Adrenal gland (tissue), 19 donors: ENCODE measurements at places on chromosomes 5 and 9. TPM values are rescaled to one million over a fixed set of nuclear protein-coding genes. Genes with fewer than 3 reads are reported as not detected.

DNA sequence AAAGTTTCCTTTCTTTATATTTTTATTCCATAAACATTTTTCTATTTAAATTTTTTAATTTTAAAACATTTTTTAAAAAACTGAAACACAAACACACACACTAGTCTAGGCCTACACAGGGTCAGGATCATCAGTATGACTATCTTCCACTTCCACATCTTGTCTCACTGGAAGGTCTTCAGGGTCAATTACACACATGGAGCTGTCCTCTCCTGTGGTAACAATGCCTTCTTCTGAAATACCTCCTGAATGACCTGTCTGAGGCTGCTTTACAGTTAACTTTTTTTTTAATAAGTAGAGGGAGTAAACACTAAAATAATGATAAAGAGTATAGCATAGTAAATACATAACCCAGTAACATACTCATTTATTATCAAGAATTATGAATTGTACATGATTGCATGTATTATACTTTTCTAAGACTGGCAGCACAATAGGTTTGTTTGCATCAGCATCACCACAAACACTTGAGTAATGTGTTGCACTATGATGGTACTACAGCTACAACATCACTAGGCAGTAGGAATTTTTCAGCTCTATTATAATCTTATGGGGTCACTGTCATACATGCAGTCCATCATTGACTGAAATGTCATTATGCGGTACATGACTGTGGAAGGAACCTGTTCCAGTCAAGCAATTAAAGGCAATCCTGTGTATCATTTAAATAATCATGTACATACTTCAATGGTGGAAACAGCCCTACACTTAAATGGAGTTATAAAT, 17.4 kb upstream of the CEP120 start:
- H3K27me3 ChIP-seq = no peaks in the 10 kb centered on the region
- no peaks in the 10 kb centered on the region for H3K36me3 ChIP-seq
- no peaks in the 10 kb centered on the region for H3K4me1 ChIP-seq
- no peak for DNase-seq
- H3K4me3 ChIP-seq = no peak overlapping the region
- H3K27ac ChIP-seq = no peak overlapping the region

Gene SELENOP
- 825 TPM for total RNA-seq

- no peak overlapping the region for H3K4me3 ChIP-seq
- peaks cover 29% of the 10 kb centered on the region for H3K27me3 ChIP-seq
- no peaks in the 10 kb centered on the region for H3K36me3 ChIP-seq
- H3K27ac ChIP-seq = no peak overlapping the region
Measured at GRCh38 chr5:174794931-174795672, 70.7 kb downstream of the MSX2 start.

Gene ALDH1A1
- 173 TPM for total RNA-seq

DNA sequence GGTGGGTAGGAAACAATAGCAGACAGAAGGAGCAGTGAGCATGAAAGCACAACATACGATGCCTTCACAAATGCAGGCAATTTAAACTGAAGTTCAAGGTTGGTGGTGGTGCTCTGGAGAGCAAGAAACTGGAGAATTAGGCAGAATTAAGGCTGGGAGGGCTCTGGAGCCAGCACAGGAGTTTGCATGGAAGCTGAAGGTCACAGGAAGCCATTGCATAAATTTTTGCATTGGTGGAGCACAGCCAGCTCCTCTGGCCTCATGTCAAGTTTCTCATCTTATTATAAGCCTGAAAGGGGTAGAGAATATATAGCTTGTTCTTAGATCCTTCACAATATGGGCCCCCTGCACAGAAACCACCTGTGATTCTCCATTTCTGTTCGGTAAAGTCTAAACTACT, 207.4 kb downstream of the PAPPA start:
- H3K4me3 ChIP-seq = no peak overlapping the region
- no peak overlapping the region for H3K27ac ChIP-seq
- no peaks in the 10 kb centered on the region for H3K27me3 ChIP-seq
- no peaks in the 10 kb centered on the region for H3K4me1 ChIP-seq
- no peak for DNase-seq

DNA sequence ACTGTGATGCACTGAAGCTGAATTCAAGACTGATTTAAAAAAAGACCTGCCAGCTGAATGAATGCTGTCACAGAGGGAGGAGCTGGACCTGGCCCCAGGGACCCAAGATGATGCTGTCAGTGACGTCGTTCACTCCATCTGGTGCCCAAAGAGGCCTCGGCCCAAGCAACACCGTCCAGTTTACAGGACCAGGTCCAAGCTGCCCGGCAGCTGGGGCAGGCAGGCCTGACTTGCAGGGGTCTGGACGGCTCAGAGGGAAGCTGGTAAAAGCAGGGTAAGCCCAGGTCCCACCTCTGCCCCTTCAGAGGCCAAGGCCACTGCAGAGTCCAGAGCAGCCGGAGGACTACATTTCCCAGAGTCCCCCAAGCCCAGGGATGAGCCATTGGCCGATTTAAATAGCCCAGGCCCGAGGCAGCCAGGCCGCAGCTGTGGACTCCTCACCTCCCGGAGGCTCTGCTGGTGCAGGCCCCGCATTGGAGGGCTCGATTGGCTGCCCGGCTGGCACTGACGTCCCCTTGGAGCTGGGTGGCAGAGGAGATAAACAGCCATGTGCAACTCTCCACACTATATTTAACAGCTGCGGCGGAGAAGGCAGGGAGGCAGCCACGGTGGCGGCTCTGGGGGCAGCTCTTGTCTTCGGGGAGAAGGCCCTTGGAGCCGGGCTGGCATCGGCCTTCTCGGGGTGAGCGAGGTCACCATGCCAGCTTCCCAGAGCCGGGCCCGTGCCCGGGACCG, at the start of gene PLPP7:
PLPP7 (plus strand) TSS at position 423 of the 735 bp plus-strand sequence; CDS start at position 698, 275 bp downstream.
- H3K27ac ChIP-seq = peak within 1 kb of the TSS; percentile 60
- peak within 1 kb of the TSS; percentile 61 for H3K4me3 ChIP-seq
- H3K36me3 ChIP-seq = no peaks in the 10 kb centered on the region
- DNase-seq = peak; percentile 76
- H3K27me3 ChIP-seq = no peaks in the 10 kb centered on the region

Gene WNT8A
- not detected for total RNA-seq

Gene BHMT
- 0.71 TPM for total RNA-seq

Gene TEX10
- total RNA-seq = 8.4 TPM

- DNase-seq = peak; percentile 7
- no peaks in the 10 kb centered on the region for H3K4me1 ChIP-seq
- no peaks in the 10 kb centered on the region for H3K36me3 ChIP-seq
- H3K27me3 ChIP-seq = no peaks in the 10 kb centered on the region
- H3K27ac ChIP-seq = no peak overlapping the region
Measured at GRCh38 chr5:91955610-91956009, 572.5 kb upstream of the ARRDC3 start.

DNA sequence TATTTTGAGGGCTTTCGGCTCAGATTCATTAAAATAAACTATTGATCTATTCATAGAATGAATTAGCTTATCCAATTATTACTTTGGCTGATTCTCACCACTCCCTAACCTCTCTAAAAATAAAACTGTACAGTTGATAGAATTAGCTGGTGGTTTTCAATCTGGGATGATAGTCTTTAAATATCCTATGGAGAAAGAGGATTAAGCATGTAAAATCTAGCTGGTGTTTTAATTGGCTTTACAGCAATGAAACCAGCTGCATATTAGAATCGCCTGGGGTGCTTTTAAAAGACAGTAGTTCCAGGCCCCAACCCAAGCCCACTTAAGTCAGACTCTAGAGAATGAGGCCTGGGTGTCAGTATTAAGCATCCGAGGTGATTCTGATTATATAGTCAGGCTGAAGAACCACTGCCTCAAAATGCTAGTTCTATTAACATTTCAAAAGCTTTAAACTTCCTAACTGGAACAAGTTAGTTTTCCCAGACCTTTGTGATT, 95.1 kb downstream of the MAP1B start:
- no peaks in the 10 kb centered on the region for H3K27me3 ChIP-seq
- no peak overlapping the region for H3K27ac ChIP-seq
- H3K4me1 ChIP-seq = no peaks in the 10 kb centered on the region

- no peak for DNase-seq
- H3K4me1 ChIP-seq = no peaks in the 10 kb centered on the region
- H3K27ac ChIP-seq = no peak overlapping the region
- H3K4me3 ChIP-seq = no peak overlapping the region
- no peaks in the 10 kb centered on the region for H3K36me3 ChIP-seq
- peaks cover 4% of the 10 kb centered on the region for H3K27me3 ChIP-seq
Measured at GRCh38 chr5:146428658-146429057, 18.5 kb upstream of the TCERG1 start.

DNA sequence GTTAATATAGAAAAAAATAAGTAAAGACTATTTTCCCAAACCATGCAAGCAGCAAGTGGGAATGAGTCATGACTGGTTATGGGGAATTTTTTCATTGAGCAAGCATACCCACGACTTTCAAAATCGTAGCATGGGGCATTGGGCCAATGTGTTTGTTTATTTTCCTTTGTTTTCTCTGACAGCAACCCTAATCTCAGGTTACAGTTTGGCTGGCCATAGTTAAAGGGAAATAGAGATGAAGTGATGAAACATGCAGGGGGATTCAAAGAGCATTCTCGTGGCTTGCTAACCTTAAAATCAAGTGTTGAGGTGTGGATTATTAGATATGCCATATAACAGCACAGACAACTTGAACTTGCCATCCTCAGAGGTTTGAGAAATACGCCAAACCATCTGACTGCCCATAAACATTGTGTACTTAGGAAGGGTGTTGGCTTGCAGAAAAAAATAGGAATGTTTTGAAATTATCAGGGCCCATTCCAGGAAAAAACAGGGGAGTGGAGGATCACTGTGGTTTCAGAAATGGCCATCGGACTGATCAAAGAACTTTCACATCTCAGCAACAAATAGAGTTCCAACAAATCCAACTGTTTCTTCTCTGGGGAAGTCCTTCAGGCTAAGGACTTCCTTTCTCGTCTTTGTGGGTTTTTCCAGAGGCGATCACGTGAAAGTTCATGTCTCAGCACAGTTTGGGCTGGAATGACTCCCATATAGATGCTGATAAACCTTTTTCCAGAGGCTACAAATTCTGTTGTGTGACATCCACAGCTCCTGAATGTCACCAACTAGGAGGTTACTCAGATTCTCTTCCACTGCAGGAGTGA, 259.1 kb downstream of the SYK start:
- no peak overlapping the region for H3K4me3 ChIP-seq
- no peak overlapping the region for H3K27ac ChIP-seq
- peak; percentile 80 for DNase-seq
- H3K4me1 ChIP-seq = peaks cover 19% of the 10 kb centered on the region
- no peaks in the 10 kb centered on the region for H3K36me3 ChIP-seq

Gene CYLC2
- not detected for total RNA-seq

DNA sequence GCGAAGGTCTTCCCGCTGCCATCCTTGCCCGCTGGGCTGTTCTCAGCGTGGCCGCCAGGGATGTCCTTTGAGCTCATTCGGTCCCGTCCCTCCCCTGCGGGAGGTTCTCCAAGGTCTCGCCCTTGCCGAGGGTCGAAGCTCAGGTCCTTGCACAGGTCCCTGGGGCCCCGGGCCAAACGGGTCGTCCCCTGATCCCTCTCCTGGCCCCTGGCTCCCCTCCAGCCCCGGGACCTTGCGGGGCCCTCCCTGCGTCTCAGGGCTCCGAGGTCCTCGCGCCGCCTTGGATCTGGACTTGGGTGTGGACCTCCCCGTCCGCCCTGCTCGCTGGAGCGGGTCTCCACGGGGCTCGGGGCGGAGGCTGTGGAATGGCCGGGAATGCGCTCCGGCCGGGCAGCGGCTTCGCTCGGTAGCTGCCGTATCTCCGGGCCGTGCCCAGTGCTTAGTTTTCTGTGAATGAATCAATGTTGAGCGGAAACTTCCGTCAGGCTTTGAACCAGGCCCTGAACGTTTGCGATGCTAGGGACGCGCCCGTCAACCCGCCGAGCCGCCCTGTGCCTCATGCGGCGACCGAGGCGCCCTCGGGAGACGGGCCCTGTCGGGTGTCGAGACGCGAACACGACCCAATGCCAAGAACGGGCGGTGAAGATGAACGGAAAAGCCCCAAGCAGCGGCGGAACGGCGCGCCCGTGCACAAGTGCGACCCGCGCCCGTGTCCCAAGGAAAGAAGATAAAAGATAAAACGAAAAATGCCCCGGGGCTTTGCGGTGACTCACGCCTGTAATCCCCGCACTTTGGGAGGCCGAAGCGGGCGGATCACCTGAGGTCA, 780 bp downstream of the RNU6ATAC start:
- H3K4me3 ChIP-seq = peak overlapping the region; percentile 33
- H3K36me3 ChIP-seq = no peaks in the 10 kb centered on the region
- peak; percentile 70 for DNase-seq
- no peaks in the 10 kb centered on the region for H3K4me1 ChIP-seq
- H3K27me3 ChIP-seq = no peaks in the 10 kb centered on the region
- no peak overlapping the region for H3K27ac ChIP-seq

DNA sequence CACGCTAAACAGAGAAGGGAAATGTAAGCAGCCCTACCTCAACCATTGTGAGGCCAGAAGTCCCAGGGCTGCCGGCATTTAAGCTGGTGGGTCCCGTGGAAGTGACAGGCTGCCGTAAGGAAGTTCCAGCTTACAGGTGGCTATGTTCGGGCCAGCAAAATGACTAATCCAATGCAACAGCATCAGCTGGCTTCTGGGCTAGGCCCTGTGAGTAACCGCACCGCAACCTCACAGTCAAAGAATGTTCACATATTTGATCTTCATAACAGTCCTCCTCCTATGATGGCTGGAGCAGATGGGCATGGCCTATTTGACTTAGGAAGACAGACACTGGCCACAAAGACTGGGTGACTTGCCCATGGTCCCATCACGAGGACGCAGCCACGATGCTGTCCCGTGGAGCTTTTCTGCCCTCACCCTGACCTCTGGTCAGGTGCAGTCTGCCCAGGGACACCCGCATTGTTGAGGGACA, 88.2 kb downstream of the LIFR start:
- no peak overlapping the region for H3K4me3 ChIP-seq
- no peak for DNase-seq
- peak overlapping the region; percentile 65 for H3K27ac ChIP-seq
- H3K4me1 ChIP-seq = peaks cover 38% of the 10 kb centered on the region
- H3K27me3 ChIP-seq = no peaks in the 10 kb centered on the region
- H3K36me3 ChIP-seq = no peaks in the 10 kb centered on the region

DNA sequence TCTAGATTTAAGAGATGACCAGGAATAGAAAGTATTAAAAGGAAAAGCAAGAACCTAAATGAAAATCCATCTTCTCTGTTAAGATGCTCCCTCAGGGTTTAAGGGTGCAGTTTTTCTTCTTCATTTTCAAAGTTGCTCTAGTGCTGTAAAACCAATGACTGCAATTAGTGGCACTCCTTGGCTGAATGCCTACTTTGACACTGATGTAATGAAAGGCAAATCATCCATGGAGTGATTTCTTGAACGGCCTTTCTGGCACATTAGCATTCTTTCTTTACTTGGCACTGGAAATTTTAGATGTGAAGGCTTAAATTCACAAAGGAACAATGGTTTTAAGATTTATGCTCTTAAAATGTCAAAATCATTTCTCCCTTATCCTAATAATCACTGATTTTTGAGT, 19.3 kb upstream of the ISCA1 start:
- no peak overlapping the region for H3K27ac ChIP-seq
- H3K27me3 ChIP-seq = no peaks in the 10 kb centered on the region

DNA sequence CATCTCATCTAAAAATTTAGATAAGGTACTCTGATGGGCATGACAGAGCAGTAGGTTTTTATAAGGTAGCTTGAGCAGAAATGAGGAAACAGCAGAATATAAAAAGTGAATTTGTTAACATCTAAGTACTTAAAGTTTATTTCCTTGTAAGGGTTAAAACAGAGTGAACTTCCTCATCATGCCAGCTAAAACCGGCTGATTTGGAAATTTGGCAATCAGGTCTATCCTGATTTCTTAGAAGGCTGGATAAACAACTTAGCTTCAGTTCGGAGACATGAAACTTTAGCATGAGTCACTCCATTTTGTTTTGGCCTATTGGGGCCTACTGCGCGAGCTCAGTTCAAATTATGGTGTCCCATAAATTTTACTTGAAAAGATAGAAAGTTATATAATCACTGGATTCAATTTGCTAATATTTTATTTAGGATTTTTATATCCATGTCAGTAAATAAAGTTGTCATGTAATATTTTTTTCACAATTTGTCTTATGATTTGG, 241.6 kb upstream of the RORB start:
- H3K36me3 ChIP-seq = no peaks in the 10 kb centered on the region
- H3K4me3 ChIP-seq = no peak overlapping the region
- H3K27ac ChIP-seq = no peak overlapping the region
- no peaks in the 10 kb centered on the region for H3K4me1 ChIP-seq
- H3K27me3 ChIP-seq = no peaks in the 10 kb centered on the region
- no peak for DNase-seq
